ENCODE measurements at places on chromosomes 5 and 9.

GRCh38 chr9:98873951-98874371, 66.5 kb downstream of the GALNT12 start:
- no peak for DNase-seq

- no peak for DNase-seq
Measured at GRCh38 chr9:15287309-15287708, 19.7 kb downstream of the TTC39B start.

GRCh38 chr9:76655971-76656370, 108.3 kb upstream of the PCA3 start:
- no peak for DNase-seq

- no peak for DNase-seq
Measured at GRCh38 chr9:96183751-96184150, 118.2 kb downstream of the HSD17B3 start.

GRCh38 chr5:179413711-179414458, 68.6 kb upstream of the ADAMTS2 start:
- no peak for DNase-seq

DNA sequence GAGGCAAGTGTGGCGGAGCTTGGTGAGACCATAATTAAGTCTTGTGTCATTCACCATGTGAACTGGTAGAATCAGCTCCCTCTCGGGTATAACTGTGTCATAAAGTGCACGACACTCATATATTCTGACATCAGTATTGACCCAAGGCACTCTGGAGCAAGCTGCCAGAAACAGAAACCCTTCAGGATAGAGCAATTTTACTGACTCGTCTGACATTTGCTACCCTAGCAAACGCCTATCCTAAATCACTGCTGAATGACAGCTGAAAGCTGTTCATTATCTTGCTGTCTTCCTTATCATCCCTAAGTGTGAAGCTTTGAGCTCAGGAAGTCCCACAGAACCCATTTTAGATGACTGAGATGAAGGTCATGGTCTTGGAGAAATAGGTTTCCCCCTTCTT, 27.8 kb downstream of the PTCH1 start:
- no peak for DNase-seq

- DNase-seq: no peak
Measured at GRCh38 chr5:90866333-90866732, 307.7 kb downstream of the ADGRV1 start.

DNA sequence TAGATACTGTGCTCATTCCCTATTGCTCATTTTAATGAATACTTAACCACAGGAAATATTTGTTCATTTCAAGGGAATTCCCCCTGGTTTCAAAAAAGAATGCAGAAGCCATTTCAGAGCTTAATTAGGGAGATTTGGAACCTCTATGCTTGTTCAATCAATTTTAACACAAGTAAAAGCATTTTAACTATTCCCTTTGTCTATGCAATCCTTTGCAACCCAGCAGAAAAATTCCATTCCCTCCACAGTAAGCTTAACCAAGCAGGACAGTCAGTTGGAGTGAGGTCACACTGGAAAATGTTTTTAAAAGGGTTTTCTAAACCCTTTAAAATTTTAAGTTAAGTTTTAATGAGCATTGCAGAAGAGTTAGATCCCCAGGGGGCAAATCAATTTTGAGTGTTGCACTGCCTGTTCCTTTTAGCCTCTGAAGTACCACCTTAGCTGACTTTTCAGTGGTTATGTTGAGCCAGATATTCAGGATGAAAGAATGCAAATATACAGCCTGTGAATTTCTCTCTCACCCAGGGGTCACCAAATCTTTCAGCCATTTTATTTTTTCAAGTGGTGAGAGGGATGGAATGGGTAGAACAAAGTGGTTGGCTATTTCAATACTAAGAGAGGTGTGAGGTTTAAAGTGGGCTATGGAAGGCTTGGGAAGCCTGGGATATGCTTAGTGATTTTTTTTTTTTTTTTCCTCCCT, 356.2 kb upstream of the NUDT12 start:
- DNase-seq: no peak

GRCh38 chr9:137837345-137838278, 40.0 kb upstream of the CACNA1B start:
- no peak for DNase-seq

DNA sequence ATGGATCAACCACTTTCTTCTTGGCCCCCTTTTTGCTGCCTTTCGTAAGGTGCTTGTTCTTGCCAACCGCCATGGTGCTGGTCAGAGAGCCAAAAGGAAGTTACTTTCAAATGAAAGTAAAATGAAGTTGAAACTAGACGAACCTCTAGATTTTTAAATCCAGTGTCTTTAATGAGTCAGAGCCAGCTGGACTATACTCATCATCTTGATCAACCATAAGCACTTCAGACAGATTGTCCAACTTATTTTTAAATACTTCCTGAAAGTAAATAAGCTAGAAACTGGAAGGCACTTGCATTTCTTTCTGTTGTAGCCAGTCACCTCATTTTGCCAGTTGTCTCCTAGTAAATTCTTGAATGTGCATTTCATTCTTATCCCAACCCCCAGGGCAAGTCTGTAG, 48.9 kb downstream of the JMY start:
- no peak for DNase-seq

Measured in KG1 (cell line).